ENCODE measurements at places on chromosomes 7 and 10. TPM values are rescaled to one million over a fixed set of nuclear protein-coding genes. Genes with fewer than 3 reads are reported as not detected.
A peak's percentile ranks its signal among the peaks of the same experiment; 100 is the strongest.

Gene LRRC18
- not detected for total RNA-seq

DNA sequence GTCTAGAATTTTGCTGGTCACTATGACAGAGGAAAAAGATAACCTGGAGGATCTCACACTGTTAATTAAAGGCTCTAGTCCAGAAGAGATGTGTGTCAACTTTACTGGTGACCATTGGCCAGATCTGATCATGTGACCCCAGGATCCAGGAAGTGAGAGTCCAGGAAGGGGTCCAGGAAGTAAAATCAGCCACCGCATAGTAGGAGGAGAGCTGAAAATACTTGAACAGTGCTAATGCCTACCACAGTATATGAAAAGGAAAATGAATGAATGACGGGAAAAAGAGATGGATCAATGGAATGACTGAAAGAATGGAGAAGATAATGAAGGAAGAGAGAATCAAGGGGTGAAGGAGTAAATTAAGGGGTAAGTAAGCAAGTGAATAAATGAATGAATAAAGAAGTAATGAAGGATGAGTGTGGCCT, 415.3 kb downstream of the RPS24 start:
- DNase-seq = no peak
- peaks cover 12% of the 10 kb centered on the region for H3K4me1 ChIP-seq
- no peaks in the 10 kb centered on the region for H3K36me3 ChIP-seq
- H3K27ac ChIP-seq = no peak overlapping the region

Gene PNLIPRP2
- not detected for total RNA-seq

DNA sequence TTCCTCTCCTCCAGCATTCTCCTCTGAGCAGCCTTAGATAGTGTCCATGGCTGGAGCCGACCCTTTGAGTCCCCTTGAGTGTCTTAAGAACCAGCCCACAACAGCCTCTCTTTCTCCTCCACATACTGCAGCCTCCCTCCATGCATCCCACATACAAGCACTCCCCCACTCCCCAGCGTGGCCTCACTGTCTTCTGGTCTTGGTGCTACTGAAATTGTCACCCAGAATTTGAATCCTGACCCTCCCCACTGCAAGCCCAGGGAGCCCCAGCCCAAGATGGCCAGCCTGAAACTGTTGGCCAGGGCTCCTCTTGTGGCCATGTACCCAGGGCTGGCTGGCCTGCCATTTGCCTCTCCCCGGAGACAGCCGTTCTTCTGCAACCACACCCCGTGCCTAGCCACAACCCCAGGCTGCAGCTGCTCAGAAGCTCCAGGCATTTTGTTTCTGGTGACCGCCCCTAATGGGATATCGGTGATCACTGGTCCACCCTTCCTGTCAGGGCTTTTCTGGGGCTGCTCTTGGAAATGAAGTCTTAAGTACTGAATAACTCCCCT, 18.8 kb upstream of the SH2D4B start:
- no peaks in the 10 kb centered on the region for H3K27me3 ChIP-seq
- H3K27ac ChIP-seq = no peak overlapping the region
- H3K36me3 ChIP-seq = peaks cover 18% of the 10 kb centered on the region

DNA sequence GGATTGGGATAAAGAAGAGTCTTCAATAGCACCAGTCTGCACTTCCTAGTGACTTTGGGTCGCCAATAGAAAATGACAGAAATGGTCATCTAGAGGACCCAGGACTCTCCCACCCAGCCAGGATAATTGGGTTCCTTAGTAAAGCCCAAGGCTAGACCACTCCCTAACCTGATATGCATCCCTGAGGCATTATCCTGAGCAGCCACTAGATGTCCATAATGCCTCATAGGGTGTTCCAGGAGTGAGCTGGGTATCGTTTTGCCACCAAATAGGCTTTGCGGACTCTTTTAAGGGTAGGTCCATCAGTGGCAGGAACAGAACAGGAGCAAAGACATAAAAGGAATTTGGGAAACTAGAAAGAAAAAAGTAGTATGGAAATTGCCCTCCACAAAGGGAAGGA, 4.5 kb upstream of the LRRC4 start:
- H3K36me3 ChIP-seq = no peaks in the 10 kb centered on the region
- no peak overlapping the region for H3K4me3 ChIP-seq
- H3K4me1 ChIP-seq = peaks cover 7% of the 10 kb centered on the region
- no peaks in the 10 kb centered on the region for H3K27me3 ChIP-seq

DNA sequence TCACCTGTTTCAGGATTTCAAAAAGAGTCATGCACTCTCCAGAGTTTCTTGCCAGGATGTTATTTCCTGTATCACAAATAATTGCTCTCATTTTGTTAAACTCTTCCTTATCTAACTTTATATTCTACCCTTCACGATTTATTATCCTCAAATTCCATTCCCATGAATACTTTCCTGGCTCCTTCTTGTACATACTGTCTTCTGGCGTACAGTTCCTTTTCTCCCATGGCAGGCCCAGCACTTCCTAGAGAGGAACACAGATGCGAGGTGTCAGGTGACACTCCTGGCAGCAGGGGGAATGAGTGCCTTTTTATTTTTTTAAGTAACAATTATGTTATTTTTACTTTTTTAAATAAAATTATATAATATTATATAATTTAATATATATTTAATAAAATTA, 411.9 kb downstream of the TFEC start:
- peaks cover 10% of the 10 kb centered on the region for H3K4me1 ChIP-seq
- H3K27ac ChIP-seq = no peak overlapping the region
- H3K4me3 ChIP-seq = no peak overlapping the region
- H3K27me3 ChIP-seq = no peaks in the 10 kb centered on the region

DNA sequence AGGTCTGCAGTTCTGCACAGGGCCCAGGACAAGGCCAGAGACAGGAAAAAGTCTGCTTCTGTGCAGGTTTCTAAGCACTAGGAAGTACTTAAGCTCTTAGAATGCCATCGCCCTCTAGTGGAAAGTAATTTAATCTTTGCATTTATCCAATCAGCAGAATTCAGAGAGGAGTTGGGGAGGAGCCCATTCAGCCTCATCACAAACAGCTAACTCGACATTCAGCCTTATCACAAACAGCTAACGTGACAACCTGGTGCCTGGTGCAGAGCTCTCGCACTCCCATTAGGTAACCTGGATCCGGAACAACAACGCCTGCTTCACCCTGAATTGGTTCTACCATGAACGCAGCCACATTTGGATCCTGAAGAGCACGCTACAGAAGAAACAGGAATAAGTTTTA, 15.2 kb downstream of the OAT start:
- no peak overlapping the region for H3K27ac ChIP-seq
- peaks cover 79% of the 10 kb centered on the region for H3K36me3 ChIP-seq
- no peaks in the 10 kb centered on the region for H3K4me1 ChIP-seq
- no peak overlapping the region for H3K4me3 ChIP-seq

DNA sequence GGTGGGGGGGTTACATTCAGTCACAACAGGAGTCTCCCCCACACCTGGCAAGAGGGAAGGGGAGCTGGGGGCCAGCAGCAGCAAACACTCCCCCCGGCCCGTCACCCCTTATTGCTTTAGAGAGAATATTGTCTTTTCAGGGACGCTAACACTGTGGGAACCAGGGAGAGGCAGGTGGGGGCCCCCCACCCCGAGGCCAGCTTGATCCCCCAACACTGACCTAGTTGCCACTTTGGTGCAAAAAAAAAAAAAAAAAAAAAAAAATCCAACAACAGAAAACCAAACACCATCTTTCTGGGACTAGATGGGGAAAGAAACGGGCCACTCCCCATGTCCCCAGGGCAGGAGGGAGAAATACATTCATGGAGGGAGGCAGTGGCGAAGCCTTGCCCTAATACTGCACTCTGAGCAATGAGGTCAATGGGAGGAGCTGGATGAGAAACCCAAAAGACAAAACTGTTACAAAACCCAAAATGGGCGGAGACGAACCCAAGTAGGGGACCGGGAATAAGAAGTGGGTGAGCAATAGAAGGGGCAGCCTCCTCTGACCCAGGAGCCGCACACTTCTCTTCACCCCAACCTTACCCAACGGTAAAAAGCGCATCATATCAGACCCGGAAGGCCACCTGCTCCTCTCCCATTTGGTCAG, 6.5 kb downstream of the GNB2 start:
- H3K36me3 ChIP-seq = peaks cover 56% of the 10 kb centered on the region
- peaks cover 3% of the 10 kb centered on the region for H3K4me1 ChIP-seq
- peak; percentile 95 for DNase-seq

DNA sequence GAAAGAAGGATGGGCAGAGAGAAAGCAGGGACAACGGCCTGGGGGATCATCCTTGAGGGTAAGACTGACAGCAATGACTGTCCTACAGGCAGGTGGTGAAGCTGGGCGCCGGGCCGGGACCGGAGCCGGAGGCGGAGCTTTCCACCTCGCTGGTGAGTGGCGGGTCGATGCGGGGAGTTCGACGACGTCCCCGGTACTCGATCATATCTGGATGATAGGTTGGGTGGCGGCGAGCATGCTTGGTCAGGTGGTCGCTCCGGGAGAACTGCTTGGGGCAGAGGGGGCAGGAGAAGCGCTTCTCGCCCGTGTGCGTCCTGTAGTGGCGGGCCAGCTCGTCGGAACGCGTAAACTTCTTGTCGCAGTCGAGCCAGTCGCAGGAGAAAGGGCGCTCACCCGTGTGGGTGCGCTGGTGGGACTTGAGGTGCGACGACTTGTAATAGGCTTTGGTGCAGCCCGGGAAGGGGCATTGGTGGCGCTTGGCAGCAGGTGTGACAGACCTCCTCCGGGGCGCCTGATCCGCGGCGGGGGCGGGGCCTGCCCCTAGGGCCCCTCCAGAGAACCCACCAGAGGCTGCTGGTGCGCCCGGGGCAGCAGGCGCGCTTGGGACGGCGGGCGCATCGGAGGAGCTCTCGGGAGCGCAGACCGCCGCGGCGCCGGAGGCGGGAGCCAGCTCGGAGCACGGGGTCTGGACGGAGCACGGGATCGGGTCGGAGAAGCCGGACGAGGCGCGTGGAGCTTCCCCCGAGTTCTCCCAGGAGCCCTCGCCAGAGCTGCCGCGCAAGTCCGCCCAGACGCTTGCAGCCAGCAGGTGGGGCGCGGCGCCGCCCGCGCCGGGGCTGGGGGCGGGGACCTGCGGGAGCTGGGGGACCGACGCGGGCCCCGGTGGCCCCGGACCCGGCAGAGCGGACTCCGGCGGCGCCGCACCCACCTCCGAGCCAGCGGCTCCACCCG, 752 bp downstream of the KLF14 start:
- H3K4me3 ChIP-seq = peak overlapping the region; percentile 47
- peaks cover 79% of the 10 kb centered on the region for H3K27me3 ChIP-seq

DNA sequence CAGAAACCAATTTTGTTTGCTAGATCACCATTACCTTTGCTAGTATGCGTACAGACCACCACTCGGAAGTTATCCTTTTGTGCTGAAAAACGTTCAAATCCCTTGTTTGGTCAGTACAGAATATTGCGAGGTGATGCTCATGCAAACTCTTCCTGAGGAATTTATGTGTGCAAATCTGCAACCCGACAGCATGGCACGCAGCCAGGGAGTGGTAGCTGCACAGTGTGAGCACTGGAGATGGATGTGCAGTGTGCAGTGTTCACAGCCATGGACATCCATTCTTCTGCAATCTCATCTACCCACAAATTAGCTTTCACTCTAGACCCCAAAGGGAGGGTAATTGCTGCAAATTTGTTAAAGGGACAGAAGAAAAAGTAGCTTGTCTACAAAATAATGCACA, 72.2 kb downstream of the CACUL1 start:
- no peak overlapping the region for H3K27ac ChIP-seq
- H3K27me3 ChIP-seq = no peaks in the 10 kb centered on the region
- H3K4me3 ChIP-seq = no peak overlapping the region
- no peak for DNase-seq
- H3K36me3 ChIP-seq = peaks cover 8% of the 10 kb centered on the region

- no peaks in the 10 kb centered on the region for H3K36me3 ChIP-seq
- H3K4me3 ChIP-seq = no peak overlapping the region
- H3K27me3 ChIP-seq = no peaks in the 10 kb centered on the region
These were observed 160.8 kb downstream of the ZNF438 start for GRCh38 chr10:30870896-30871295.

DNA sequence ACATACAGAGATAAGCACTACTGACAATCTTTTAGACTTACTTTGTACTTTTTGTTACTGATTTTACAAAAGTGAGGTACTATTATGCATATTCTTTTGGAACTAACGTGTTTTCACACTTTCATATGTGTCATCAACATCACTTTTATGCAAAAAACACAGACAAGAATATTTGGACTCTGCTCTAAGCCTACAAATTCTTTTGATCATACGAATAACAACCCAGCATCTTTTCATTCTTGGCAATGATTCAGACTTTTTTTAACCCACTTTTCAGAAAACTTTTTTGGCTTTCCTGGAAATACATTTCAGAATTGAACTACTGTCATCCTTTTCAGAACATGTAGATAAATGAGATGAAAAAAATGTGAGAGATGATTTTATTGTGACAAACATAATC, 30.2 kb downstream of the USP6NL start:
- H3K4me3 ChIP-seq = no peak overlapping the region
- H3K27ac ChIP-seq = no peak overlapping the region
- H3K4me1 ChIP-seq = no peaks in the 10 kb centered on the region
- no peaks in the 10 kb centered on the region for H3K36me3 ChIP-seq
- peak; percentile 62 for DNase-seq

DNA sequence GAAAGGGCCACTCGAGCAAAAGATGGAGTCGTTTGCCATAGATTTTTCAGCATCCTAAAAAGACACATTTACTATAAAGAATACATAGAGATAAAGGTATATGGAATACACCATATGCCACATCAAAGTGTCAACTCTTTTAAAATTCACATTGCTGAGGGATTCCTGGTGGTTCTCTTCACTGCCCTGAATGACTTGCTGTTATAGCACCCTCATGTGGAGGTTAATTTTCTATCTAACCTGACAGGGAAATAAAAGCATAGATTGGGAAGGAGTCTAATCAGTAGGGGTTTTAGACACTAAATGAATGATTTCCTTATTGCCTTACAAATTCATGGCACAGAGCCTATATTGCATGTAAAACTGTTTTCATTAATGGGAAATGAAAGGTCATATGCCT, 25.9 kb downstream of the DNAH11 start:
- no peak for DNase-seq
- H3K27me3 ChIP-seq = no peaks in the 10 kb centered on the region
- no peak overlapping the region for H3K27ac ChIP-seq
- H3K4me3 ChIP-seq = no peak overlapping the region

DNA sequence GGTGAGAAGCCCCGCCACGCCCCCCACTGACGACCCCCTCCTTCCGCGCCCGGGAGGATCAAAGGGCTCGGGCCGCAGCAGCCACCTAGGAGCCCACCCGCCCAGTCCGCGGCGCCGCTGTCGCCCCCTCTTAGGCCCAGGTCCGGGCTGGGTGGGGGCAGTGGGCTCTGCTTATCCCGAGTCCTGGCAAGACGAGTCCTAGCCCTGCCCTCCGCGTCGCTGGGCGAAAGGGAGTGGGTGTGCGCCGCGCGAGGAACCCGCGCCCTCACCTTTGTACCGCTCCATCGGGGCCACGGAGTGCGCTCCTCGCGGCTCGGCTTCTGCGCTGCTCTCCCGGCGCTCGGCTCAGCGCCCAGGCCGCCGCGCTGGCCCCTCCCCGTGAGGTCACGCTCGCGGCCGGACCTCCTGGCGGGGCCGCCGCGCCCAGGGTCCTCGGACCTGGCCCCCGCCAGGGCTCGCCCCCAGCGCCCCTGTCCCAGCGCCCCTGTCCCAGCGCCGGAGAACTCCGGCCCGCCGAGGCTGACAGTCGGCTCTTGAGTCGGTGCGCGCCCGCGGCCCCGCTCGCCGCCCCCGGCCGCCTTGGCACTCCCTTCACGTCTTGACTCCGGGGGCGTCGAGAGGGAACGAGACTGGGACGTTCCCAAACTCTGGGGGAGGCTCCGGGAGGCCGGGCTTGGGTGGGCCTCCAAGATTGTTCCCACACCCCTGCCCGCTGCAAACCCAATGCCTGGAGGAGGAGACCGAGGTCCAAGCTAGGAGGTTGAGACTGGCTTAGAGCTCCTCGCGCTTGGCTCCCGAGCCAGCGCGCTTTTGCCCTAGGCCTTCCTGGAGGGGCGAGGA, at the start of gene AFAP1L2:
Gene AFAP1L2 (minus strand): TSS at position 332 of the 840 bp plus-strand sequence. CDS start 47 bp downstream, at position 285.
- DNase-seq = no peak
- no peak within 1 kb of the TSS for H3K27ac ChIP-seq
- no peak within 1 kb of the TSS for H3K4me3 ChIP-seq
- no peaks in the 10 kb centered on the region for H3K36me3 ChIP-seq
- H3K27me3 ChIP-seq = peaks cover 42% of the 10 kb centered on the region

Gene TLX1
- not detected for total RNA-seq

Measured in osteoblast (primary cell).